ENCODE measurements at places on chromosomes 1 and 21.

- DNase-seq, result no peak
Observed at GRCh38 chr1:241834733-241835377, 13.1 kb upstream of the EXO1 start.

DNA sequence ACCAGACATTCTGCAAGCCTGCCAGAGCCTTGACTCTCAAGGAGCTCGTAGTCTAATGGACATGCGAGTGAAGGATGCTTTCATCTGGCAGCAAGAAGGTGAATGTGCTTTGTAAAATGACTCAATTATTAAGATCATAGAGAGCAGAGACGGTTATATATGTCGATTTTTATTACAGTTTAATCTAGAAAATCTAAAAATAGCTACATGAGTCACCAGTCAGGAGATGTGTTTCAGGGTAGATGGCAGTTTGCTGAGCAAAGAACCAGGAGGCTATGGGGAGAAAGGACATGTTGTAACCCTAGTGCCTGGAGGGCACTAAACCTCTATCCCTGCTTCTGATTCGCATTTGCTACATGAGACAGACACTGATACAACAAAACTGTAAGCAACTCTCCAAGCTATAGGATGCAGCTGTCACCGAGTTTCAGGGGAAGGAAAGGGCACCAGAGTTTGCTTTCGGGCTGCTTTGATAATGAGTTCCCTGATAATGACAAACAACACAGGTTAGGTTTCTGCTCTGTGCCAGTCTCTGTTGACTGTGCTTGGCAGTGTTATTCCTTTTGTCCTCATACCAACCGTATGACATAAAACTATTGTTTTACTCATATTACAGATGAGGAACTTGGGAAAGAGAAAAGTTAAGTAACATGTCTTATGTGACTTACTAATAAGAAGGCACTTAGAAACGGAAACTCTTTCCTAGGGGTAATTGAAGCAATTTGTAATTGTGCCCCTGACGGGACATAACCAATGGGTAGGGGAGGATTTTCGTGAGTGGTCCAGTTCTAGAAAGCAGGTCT, 43.2 kb downstream of the C1orf198 start:
- no peak for DNase-seq

DNA sequence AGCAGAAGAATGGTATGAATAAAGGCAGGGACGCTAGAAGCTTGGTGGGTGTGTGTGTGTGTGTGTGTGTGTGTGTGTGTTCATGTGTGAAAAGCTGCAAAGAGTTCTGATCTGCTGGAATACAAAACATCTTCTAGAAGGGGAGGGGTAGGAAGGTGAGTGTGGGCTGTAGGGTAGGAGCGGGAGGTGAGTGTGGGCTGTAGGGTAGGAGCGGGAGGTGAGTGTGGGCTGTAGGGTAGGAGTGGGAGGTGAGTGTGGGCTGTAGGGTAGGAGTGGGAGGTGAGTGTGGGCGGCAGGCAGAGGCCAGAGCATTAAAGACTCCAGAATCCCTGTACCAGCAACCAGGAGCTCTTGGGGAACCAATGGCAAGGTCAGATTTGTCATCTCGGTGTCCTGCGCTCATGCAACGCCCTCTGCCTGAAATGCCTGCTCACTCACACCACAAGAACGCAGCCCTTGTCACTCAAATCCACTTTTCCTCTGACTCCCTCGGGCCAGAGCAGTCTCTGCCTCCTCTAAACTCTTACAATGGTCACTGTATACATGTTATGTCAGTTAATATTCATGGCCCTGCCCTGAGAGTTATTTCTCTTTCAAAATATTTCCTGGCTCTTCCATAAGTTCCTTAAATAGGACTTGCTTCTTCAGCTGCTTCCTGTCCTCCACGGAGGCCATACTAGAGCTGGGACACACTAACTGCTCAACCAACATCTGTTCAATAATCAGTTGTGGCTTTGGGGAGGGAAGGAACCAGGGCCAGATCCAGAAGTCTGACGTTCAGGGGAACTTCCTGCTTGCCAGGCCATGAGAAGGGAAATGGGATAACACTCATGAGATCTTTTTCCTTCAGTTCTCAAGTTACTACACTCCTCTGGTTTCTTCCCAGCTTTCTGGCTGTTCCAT, 53.6 kb upstream of the ZNF644 start:
- DNase-seq, result no peak

DNA sequence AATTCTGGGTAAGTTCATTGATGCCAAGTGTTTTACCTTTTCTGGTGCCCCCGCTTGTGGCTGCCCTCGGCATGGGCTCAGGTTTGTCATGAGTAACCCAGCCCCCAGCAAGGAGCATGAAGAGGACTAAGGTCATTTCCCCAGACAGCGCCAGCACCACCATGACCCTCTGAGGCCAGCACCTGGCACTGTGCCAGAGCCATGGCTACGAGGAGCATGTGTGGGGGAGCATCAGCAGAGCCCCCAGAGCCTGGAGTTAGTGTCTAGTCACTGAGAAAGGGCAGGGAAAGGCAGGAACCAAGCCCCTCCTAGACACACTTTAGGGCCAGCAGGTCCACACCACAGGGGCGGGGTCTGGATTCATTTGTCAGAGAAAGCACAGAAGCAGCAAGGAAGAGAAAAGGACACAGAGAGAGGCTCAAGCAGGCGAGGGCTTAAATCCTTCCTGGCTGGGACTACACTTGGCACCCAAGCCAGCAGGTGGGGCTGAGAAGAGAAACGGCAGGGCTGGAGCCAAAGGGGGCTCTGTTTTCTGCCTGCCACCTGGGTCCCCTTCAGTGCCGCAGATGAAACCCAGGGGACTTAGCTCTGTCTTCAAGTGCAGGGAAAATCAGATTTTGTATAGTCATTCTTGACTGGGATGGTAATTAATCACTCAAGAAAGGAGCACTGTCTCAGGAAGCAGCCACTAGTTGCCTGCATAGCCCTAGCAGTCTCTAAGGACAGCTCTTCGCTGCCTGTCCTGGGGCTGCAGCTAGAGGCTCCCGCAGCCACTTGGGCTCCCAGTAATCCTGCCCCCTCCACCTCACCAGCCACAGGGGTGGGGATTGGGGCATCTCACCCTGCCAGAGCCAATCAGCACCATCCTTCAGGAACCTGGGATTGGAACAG, 79.6 kb upstream of the ZC3H12A start:
- no peak for DNase-seq

- DNase-seq, result no peak
Observed at GRCh38 chr21:17679002-17679600, 66.4 kb upstream of the BTG3 start.

DNA sequence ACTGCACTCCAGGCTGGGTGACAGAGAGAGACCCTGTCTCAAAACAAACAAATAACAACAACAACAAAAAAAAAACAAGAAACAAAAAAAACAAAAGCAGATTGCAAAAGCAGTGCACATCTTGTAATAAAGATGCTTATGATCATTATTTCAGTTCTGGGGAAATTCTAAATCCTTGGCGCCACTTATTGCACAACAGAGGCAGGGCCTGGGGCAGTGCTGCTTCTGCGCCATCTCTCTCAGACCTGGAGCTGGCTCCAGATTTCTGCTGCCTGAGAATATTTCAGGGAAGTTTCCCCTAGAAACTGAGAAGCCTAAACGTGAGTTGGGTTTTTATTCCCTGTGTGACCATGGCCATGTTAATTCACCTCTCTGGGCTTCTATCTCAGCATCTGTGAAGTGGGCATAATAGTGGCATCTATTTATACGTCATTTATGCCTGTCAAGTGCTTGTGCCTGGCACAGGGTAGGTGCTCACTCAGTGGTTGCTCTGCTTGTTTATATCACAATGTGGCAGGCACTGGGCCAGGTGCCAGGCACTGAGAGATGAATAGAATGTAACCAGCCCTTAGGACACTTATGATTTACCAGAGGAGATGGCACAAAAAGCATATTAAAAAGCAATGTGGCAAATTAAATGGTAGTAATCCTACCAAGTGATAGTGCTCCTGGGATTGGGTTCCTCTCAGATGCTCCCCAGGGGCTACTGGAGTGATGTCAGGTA, 67.9 kb downstream of the MDM4 start:
- DNase-seq, result no peak

DNA sequence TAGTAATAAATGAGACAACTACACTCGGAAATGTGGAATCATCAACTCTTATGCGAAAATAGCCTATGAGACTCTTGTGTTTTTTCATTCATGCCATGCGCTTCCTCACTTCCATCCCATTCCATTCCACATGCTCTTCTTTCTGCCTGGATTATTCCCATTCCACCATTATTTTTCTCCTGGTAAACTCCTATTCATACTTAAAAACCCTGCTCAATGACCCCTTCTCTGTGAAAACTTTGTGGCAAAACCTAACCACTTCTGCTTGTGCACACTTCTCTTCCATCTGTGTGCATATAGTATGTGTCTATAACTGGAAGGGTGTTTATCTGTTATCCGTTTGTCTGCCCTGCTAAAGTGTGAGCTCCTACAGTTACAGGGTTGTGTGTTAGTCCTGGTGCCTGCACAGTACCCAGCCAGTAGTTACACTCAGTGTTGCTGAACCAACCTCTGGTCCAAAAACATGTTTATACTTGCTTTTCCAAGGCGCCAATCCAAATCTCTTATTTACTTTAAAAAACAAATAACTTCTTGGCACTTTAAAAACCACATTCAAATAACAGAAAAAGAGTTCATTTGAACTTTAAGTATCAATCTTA, 10.7 kb downstream of the EPHX1 start:
- DNase-seq, result no peak

GRCh38 chr1:206708882-206709281, 24.2 kb downstream of the MAPKAPK2 start:
- DNase-seq, result no peak

GRCh38 chr1:84390226-84390625, 8.1 kb upstream of the DNASE2B start:
- DNase-seq, result no peak

- no peak for DNase-seq
Observed at GRCh38 chr1:151054971-151055547, 4.4 kb downstream of the CDC42SE1 start.

Data from stimulated activated CD8-positive, alpha-beta memory T cell treated with anti-CD3 and anti-CD28 coated beads, Interleukin-2, amount 100 ng/mL, for 1 hour (primary cell).